ENCODE measurements at places on chromosomes 1 and 21.

- DNase-seq: no peak
Observed at GRCh38 chr1:231860221-231861088, 233.9 kb downstream of the DISC1 start.

GRCh38 chr1:207691841-207692240, 46.9 kb downstream of the CR1L start:
- DNase-seq: peak; percentile 57

- DNase-seq: no peak
Observed at GRCh38 chr1:109539676-109540075, at the start of gene GPR61. GPR61 (plus strand) TSS chr1:109539872; CDS start chr1:109543023, 3,151 bp downstream.

GRCh38 chr1:243962541-243962940, 88.5 kb upstream of the ZBTB18 start:
- no peak for DNase-seq

DNA sequence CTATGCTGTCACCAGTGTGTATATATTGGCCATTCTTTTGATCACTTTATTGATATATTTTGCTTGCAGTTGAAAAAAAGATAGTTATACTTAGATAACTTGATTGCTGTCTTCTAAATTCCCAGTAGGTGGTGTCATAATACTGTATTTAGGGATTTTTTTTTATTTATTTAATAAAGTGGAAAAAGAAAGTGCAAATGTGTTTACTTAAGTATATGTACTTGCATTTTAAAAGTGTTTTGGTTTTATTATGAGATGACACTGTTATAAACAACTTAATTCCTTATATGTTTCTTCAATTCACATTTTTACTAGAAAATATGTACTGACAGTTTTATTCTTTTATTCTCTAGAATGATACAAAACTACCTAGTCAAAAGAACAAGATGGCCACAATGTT, 164.8 kb downstream of the USP25 start:
- no peak for DNase-seq

DNA sequence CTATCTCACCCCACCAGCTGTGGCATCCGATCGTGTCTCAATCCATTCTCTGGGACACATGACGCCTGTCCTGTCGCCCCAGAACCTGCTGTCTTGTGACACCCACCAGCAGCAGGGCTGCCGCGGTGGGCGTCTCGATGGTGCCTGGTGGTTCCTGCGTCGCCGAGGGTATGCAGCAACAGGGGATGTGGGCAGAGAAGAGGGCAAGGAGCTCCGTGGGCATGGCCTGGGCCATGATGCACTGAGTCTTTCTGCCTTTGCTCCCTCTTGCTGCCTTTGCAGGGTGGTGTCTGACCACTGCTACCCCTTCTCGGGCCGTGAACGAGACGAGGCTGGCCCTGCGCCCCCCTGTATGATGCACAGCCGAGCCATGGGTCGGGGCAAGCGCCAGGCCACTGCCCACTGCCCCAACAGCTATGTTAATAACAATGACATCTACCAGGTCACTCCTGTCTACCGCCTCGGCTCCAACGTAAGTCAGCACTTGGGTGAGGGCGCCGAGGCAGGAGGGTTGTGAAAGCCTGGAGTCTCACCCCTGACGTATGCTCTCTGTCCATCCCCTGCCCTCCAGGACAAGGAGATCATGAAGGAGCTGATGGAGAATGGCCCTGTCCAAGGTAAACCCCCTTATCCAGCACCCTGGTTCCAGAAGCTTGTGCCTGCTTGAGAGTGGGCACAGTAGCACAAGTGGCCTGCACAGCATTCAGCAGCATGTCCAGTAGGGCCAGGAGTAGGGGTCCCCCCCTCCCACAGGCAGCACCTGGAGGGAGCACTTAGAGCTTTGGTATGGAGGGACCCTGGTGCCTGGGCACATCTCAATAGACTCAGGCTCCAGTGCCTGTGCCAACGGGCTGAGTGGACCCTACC, 8.8 kb downstream of the TINAGL1 start:
- DNase-seq: no peak

DNA sequence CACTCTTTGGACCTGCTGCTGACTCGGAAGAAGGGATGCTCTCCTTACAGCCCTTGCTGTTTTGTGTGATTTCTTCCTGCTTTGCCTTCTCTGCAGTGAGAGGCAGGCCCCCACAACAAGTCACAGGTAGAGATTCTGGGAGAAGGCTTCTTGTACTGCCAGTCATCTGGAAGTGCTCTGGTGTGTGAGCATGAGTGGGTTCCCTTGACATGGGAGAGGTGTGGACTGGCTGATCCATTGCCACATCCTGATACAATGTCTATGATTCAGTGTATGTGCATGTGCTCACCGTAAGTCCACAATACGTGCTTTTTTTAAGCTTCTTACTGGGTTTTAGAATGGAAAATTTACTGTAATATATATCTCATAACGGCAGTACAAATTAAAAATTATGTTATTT, 46.0 kb upstream of the PLA2G4A start:
- DNase-seq: no peak

DNA sequence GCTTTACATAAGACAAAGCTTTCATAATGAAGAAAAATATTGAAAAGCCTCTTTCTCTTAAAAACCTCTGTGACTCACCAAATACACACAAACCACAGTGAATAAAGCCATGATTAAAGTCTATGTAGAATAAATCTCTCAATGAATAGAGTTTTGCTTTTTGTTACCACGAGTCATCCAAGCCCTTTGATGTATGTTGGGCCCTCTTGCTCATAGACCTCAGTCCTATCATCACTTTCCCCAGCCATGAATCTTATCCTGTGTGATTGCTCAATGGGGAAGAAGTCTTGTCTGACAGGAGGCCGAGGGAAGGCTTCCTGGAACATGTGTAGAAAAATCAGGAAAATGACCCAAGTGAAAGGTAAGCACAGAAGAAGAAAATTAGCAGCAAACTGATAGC, 60.8 kb downstream of the NGF start:
- DNase-seq: no peak

GRCh38 chr1:192702212-192702902, 66.4 kb downstream of the RGS13 start:
- DNase-seq: no peak

DNA sequence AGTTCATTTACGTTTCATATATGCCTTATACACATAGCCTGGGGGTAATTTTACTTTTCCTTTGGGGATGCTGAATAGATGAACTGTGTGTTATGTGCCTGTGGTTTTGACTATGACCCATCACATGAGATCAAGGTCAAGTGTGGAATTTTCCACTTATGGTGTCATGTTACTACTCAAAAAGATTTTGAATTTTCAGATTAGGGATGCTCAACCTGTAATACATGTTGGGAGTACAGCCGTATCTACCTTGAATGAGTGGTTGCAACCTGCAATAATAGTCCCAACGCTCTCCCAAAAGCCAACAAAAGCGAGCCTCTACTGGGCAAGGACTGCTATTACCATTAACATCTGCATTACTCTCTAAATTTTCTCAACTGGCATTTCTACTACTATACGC, 68.5 kb upstream of the SDC3 start:
- no peak for DNase-seq

- no peak for DNase-seq
Observed at GRCh38 chr1:202711949-202712635, 1.8 kb upstream of the SYT2 start.

- DNase-seq: peak; percentile 75
Observed at GRCh38 chr21:35048183-35048601, 910 bp downstream of the RUNX1 start.

- DNase-seq: no peak
Observed at GRCh38 chr1:163258181-163258580, 55.5 kb upstream of the RGS5 start.

- DNase-seq: peak; percentile 42
Observed at GRCh38 chr1:161473348-161473747, 31.9 kb upstream of the FCGR2A start.

- no peak for DNase-seq
Observed at GRCh38 chr1:184860985-184861754, 106.5 kb upstream of the EDEM3 start.

GRCh38 chr1:36778740-36779139, 255.6 kb downstream of the GRIK3 start:
- DNase-seq: no peak

DNA sequence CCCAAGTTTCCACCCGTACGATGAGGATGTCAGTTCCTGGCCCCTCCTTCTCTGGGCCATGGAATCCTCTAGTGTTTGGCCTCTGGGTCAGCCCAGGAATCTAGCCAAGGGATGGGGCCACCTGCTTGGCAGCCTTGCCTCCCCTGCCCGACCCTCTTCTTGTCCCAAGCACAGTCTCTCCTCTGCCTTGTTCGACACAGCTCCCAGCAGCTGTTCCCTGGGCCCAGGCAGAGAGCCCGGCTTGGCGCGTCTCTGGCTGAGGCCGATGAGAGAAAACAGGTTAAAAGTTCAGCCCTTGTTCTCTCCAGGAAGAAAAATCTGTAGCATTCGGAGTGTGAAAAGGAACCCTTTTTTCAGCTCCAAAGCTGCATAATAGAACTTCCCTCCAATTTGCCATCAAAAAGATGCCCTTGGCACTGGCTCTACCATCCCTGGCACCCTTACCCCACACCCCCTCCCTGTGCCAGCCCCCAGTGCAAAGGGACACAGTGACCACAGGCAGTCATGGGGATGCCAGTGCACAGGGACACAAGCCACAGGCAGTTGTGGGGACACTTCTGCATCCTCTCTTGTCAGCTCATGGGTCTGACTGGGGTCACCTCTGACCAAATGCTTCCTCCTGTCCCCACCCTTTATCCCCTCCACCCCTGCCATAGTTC, 68.4 kb downstream of the EPHB2 start:
- peak; percentile 32 for DNase-seq

- DNase-seq: no peak
Observed at GRCh38 chr1:59521456-59521855, 224.6 kb downstream of the FGGY start.

DNA sequence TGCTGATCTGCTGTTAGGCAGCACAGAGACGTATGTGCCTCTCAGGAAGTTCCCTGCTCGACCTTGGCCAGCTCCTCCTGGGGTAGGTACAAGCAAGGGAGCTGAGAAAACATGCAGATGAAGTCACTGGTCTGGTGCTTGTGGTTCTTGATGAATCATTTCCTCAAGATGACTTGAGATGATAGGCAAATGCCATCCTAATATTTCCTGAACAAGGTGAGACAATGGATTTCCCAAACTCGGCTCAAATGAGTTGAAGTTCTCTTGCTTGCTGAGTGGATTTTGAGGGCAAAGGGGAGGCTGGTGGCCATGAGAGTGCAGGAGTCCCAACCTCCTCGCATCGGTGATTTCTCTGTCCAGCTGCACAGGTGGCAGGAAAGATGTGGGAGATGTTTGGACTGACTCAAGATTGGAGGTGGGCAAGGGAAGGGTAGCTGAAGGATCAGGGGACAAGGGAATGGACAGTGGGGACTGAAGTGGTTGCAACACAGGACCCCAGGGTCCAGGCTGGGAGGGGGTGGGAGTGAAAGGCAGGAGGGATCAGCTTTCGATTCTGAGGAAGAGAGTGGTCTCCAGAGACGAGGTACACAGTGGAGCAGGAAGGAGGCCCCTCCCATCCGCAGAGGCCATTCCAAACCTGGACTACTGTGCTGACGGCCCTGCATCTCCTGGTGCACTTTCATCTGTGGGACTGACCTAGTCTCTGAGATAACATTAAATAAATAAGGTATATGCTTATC, 63.9 kb downstream of the CAPN2 start:
- peak; percentile 61 for DNase-seq

DNA sequence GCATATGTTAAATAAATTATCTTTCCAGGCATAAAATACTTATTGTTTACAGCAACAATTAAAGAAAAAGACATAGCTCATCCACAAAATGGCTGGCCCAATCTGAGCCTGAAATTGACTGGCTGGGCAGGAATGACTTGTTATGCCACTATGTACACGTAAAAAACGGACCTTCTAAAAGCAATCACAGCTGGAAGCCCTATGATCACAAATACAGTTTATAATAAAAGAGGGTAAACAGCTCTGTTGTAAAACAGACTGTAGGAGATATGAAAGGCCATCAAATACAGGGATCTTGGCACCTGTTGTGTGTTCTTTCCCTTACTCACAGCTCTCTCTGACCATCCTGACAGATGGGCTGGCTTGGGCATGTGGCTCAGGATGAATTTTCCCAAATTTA, 70.5 kb upstream of the DMRTA2 start:
- no peak for DNase-seq

DNA sequence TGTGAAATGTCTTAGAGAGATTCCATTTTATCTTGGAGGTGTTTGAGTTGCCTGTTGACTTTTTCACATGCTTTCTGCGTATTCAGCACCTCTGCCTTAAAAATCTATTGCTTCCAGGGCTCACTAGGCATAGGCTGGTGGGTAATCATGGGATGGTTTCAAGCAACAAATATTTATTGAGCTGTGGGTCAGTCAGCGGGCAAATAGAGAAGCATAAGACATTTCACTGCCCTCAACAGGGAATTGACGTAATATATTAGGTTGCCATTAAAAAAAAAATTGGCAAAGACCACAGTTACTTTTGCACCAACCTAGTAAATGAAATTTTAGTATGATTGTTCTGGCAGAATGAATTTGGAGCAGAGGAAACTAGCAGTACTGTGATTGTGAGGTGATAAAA, 44.3 kb upstream of the NBL1 start:
- no peak for DNase-seq

DNA sequence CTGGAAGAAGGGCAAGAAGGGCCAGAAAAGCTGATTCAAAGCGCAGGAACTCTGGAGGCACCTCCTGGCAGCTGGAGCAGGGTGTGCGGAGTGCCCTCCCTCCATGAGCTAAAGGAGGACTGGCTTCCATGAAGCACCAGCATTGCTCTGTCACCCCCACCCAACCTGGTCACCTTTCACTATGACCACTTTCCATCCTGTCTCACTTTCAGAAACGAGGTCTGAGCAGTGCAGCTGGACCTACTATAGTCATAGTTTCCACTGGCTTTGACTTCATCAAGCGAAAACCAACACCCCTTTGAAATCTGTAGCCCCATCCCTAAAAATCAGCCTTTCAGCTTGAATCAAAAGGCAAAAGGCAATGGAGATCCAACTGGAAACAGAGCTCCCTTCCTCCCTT, 84.8 kb upstream of the CACNA1E start:
- no peak for DNase-seq

DNA sequence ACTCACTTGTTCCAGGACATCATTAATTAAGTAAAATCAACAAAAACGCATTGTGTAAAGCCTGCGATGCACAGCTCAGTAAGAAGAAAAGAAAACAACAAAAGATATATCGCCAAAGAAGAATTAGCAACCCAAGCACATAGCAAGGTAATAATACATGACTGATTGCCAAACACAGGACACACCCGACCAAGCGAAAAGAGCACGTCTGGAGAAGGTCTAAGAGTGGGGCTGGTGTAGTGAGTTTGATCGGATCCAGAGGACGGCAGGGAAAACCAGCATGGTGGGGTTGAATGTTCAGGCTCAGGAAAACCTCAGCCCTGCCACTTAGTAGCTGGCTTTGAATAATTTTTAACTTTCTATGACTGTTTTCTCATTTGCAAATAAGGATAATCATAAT, 69.8 kb downstream of the JAK1 start:
- no peak for DNase-seq

DNA sequence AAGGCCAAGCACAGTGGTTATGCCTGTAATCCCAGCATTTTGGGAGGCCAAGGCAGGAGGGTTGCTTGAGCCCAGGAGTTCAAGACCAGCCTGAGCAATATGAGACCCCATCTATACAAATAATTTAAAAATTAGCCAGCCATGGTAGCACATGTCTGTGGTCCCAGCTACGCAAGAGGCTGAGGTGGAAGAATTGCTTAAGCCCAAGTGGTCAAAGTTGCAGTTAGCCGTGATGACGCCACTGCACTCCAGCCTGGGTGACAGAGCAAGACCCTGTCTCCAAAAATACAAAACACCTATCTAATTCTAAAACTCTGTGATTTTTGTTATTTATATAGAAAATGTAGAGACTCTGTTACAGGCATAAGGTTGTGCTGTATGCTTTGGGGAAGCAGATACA, 44.2 kb upstream of the ZYG11A start:
- DNase-seq: no peak
